C1 segment of cervical spinal cord (tissue), 14 donors: ENCODE measurements at places on chromosomes 3 and 15.
A peak's percentile ranks its signal among the peaks of the same experiment; 100 is the strongest.

DNA sequence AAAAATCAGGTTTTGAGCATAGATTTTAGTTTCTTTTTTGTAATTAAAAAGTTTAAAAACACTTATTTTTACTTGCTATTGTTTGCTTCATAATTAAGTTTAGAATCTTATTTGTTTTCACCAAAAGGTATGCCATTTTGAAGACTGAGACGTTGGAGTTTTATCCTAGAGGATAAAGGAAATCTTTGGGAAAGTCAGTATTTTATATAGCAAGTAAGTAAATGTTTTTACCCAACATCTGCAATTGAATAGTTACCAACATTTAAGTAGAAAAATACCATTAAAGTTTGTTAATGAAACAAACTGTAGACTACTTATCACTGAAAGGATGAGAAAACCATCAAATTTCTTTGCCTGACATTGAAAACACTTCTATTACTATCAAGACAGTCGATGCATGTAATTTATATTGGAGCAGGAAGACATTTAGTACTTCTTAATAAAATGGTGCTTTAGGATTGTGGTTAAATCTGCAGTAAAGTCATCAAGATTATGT is 14.0 kb upstream of the CHD2 start:
- no peak for DNase-seq

GRCh38 chr3:52356126-52356525 is 40.0 kb downstream of the DNAH1 start:
- no peak for DNase-seq

DNA sequence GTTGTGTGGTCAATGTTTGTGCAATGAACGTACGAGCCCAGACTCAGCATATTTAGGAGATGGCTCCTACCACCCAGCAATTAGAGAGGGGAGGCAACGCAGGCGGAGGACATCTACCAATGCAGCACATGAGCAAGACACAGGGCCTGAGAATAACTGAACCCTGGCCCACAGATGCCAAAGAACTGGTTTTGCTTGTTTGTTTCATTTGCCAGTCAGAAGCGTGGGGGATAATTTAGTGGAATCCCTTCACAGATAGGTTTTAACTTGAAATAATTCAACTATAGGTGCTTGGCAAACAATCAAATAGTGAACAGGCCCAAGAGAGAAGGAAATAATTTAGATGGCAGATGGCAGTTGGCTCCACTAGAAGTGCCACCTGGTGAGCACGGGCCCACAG is 54.8 kb downstream of the LIPC start:
- DNase-seq, result no peak

DNA sequence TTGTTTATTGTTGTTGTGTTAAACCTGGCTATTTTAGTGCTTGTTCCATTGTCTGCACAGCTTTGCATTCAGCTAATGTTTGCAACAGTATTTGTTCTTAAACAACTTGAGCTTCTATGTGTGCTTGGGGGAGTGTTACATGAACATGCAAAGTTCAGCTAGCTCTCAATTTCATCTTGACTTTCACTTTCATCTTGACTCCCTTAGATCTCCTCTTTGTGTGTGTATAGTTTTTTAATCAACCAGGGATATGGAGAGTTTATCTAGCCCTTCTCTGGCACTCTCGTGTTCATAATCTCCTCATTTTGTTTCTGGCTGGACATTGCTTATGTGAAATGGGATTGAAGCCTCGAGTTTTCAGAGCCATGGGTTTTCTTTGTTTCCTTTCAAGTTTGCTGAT is 212.4 kb upstream of the ZBTB20 start:
- no peak for DNase-seq

DNA sequence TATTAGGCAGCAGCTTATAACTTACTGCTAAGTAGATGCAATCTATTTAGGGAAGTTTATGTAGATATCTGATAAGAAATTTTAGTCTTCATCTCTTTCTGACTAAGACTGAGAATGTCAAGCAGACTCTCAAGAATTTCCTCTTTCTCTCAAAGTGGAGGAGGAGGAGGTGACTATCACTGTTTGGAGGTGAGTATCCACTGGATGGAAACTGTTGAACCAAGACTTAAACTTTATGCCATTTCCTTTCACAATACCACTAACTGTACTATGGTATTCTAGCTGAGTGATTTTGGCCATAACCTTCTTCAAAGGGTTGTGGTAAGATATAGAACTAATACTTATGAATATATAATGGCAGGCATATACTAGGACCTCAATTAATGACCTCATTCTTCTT is 64.6 kb downstream of the TPRG1 start:
- DNase-seq, result no peak

GRCh38 chr15:77067691-77068367 is 3.1 kb downstream of the TSPAN3 start:
- no peak for DNase-seq

- no peak for DNase-seq
Observed at GRCh38 chr15:74789171-74789631, 7.3 kb downstream of the CSK start.

GRCh38 chr15:33810806-33811205 is 157.5 kb upstream of the CHRM5 start:
- DNase-seq, result no peak

GRCh38 chr3:71975573-71975972 is 190.6 kb upstream of the PROK2 start:
- no peak for DNase-seq

- no peak for DNase-seq
Observed at GRCh38 chr3:20909511-20909910, 723.5 kb upstream of the SGO1 start.

DNA sequence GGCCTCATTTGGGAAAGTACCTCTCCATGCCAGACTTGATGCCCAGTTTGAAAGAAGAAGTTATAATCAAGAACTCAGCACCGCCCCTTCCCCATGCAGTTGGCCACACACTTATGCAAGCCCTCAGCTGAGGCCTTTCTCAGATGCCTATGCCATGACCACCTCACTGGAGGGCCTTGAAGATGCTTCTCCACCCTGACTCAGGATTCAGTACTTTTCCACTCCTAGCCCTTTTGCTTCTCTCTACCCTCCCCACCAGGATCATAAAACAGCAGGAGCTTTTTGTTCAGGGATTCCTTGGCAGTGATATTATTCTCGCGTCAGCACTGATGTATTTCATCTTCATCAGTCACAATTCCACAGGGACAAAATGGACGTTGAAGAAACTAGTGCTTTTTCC is 313.5 kb downstream of the PYDC2 start:
- DNase-seq, result no peak

- DNase-seq, result peak; percentile 64
Observed at GRCh38 chr15:100863796-100864267, 15.8 kb upstream of the ALDH1A3 start.

DNA sequence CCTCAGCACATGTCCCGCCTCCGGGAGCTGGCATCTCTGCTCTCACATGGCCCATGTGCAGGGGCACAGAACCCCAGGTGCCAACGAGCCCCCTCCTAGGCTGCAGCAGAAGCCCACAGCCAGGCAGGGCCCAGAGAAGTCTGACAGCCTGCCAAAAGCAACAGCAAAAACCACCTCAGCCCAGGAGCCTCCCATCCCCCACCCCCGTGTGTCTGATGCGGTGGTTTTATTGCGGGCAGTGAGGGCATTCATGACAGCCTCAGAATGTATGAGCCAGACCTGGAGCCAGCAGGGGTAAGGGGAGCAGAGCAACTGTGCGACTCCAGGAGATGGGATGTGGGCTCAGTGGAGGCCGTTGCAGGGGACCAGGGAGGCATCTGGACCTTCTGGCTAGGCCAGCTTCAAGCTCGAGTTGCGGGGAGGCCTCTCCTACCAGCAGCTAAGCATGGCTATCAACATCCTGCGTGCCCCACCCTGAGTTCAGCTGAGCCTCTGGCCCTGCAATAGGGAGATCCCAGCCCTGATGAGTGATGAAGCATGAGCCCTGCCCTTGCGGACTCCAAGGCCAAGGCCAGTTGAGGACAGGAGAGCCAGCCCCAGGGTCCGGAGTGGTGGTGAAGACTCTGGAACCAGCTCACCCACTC is 52.5 kb downstream of the CYP11A1 start:
- no peak for DNase-seq

DNA sequence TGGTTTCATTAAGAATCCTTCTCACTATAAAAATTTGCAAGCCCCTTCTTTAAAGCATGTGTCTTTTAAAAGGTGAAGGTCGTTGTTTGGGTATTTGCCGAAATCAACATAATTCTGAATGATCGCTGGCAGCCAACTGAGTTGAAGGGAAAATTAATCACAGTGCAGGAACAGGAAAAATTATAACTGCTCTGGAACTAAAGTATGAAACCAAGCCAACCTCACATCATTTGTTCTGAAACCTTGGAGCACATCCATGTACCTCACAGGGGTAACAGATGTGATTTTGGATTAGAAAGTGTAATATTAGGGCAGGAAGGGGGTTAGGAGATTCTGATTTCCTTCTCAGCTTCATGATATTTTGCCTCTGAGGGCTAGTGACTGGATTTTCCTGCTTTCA is 52.2 kb upstream of the PTX3 start:
- no peak for DNase-seq

GRCh38 chr3:15800780-15801179 is 3.0 kb upstream of the ANKRD28 start:
- DNase-seq, result no peak

DNA sequence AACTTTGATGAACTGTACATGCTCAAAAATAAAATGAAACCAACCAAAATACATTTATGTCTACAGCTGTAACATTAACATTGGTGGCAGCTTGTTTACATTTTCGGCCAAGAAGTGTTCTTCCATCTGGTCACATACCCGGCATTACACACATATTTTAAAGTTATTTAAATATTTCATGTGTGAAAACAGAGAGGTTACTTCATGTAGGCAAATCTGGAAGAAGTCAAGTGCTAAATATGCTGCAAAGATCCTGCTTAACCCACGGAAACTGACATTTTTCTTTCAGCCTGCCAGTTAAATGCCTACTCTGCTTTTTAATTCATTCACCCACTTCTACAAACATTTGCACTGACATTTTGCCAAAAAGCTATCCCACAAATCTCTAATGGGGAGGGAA is 69.7 kb downstream of the MB21D2 start:
- DNase-seq, result no peak

- DNase-seq, result no peak
Observed at GRCh38 chr15:101018016-101018415, 98.9 kb downstream of the LRRK1 start.

- no peak for DNase-seq
Observed at GRCh38 chr3:56773986-56774385, 27.8 kb downstream of the ARHGEF3 start.

GRCh38 chr3:4310971-4311370 is 7.8 kb downstream of the SETMAR start:
- DNase-seq, result no peak

DNA sequence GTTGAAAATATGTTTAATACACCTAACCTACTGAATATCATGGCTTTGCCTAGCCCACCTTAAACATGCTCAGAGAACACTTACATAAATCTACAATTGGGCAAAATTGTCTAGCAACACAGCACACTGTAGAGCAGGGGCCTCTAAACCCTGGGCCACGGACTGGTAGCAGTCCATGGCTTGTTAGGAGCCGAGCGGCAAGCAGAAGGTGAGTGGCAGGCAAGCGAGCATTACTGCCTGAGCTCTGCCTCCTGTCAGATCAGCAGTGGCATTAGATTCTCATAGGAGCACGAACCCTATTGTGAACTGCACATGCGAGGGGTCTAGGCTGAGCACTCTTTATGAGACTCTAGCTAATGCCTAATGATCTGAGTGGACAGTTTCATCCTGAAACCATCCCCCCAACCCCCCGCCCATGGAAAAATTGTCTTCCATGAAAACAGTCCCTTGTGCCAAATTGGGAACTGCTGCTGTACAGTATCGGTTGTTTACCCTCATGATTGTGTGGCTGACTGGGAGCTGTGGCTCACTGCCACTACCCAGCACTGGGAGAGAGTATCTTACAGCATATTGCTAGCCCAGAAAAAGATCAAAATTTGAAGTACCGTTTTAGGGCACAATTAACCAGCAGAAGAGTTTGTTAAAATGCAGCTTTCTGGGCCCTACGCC is 26.1 kb downstream of the CMSS1 start:
- no peak for DNase-seq

DNA sequence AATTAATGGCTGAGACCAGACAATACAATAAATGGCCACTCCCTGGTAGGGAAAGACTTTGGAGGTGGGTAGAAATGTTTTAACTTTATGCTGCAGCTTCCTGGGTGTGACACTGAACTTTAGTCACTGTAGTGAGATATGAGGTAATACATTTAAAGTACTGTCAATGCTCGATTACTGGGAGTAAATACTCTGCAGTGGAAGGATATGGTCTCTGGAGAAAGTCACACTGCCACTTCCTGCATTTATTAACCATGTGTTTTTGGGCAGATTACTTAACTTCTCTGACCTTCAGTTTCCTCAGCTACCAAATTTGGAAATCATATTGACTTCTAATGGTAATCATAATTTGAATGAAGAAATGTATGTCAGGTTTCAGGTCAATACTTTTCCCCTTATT is 317.1 kb upstream of the TGFBR2 start:
- DNase-seq, result no peak

- peak; percentile 18 for DNase-seq
Observed at GRCh38 chr15:40344631-40345120, 3.9 kb upstream of the CCDC9B start.

DNA sequence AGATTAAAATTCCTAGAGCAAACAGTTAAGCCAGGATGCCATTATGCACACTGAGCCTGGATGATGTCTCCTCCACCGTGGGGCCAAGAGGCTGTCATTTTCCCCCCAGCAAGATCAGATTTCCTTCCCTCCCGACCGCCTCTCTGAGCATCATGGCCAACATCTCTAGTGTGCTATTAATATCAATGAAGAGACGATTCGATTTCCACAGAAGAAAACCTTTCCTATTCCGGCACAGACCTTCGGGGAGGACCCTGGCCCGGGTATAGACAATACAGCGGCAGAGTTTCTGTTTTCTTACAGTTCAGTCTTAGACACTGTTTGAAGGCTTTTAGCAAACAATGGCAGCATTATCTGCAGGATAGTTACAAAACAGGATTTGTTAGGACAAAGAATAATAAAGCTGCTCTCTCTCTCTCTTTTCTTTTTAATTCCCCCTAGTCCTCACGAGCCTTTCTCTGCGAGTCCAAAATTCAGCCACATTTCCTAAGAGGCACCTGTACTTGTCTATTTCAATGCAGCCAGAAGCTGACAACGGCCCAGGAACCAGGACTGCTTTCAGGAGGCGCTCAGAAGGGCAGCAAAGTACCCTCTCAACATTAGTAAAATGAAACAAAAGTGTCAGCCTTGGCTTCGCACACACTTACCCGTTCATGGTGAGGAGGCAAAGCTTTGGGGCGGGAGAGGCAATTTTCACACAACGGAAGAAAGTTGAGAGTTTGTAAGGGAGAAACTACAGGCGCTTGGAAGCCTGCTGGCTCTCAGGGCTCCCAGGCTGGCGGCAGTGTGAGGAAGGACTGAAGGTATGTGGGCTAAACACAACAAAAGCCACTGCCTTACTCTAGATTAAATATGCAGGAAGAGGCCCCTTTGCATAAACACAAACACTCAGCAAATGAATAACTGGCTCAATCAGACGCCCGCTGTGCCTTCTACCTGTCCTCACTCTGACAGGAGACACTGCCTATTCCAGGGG is 278.0 kb downstream of the FOXP1 start:
- DNase-seq, result peak; percentile 41

DNA sequence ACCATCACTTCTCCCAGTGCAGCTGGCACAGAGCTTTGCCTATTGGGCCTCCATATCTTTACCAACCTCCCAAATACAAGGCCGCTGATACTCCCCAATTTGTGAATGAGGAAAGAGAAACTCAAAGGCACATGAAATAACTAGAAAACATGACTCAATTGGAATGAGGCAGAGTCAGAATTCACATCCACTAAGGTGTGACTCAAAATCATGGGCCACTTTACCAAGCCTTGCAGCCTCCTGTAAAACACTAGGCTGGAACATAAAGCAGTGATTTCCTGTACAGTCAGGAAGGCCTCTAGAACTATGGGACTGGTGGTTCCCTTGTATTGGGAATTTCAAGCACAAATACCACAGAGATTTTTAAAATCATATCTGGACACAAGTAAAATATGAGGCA is 128.6 kb downstream of the DCLK3 start:
- no peak for DNase-seq
